CD14-positive monocyte (primary cell): ENCODE measurements at places on chromosomes 1 and 21.

GRCh38 chr1:1034439-1034781, 14.5 kb downstream of the AGRN start:
- DNase-seq: no peak

DNA sequence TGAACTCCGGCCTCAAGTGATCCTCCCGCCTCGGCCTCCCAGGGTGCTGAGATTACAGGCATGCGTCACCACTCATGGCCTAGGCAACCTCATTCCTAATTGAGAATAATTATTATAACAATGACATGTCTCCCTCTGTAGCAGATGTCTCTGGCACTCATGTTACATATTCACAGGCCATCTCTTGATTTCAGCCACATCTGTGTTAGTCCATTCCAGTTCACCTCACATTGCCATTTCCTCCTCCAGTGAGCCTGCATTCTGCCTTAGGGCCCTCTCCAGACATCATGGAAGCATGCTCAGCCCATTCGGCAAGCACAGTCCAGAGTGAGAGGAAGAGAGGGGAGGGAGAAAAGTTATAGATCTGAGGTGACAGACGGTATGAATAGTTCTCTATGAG, 32.5 kb downstream of the CDKN2C start:
- no peak for DNase-seq

DNA sequence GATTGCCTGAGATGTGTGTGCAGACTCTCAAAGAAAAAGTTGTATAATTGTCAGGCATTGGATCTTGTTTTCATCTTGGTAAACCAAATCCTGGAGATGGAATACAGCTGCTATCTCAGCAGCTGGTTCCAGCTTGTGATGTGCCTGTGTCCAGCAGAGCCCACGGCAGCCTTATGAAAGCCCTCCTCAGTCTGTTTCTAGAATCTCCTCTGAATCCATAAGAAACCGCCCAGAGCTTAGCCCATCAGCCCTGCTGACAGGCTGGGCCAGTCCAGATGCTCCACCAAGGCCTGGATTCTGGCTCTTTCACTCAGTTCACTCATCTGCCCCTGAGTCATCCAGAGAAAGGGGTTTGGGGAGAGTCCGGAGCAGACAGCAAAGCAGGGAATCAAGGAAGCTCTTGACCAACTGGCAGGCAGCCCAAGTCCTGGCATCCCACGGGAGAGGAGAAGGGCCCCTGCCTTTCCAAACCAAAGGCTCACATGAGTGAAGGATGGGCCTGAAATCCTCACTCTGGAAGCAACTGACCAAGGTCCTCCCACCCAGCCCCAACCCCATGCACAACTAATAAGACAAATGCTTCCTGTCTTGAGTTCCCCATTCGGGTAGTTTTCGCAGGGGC, 45.7 kb downstream of the NAV1 start:
- peak; percentile 49 for DNase-seq

GRCh38 chr1:51336004-51336403, 5.6 kb upstream of the TTC39A start:
- no peak for DNase-seq

DNA sequence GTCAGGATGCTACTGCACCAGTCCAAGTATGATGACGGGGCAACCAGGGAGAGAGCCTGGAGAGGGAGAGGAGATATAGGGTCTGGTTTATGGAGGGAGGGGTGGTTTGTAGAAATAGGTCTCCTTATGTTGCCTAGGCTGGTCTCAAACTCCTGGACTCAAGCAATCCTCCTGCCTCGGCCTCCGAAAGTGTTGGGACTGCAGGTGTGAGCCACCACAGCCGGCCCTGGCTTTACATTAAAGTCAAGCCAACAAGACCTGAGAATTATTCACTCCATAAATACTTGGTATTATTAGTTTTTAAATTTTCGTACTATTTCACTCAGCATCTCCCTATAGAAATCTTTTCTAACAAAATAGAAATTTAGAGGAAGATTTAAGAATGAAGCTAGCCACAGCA, 86.8 kb downstream of the MATN1 start:
- no peak for DNase-seq

DNA sequence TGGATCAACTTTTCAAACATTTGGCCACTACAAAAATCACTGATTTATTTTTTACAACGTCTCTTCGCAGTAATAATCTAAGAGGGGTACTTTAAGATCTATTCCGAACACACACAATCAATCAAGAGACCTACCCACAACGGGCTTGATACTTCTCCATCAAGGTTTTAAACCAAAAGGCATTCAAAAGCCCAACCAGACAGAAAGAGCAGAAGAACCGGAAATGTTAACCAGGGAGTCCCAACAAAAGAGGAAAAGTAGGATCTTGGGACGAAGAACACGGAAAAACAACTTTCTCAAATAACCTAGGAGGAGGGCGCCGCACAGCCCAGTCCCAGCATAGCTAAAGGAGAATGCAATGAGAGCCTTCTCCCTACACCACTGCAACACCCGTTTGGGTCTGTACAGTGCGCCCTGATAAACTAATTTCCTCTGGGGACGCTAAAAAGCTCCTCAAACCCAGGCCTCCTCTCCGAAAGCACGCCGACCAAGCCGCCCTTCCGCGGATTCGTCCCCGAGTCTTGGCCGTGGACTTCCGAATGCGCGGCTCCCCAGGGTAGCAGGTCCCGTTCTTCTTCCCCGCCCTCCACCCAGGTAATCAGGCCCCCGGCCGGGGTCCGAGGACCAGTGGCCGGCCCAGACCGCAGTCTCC, 623 bp downstream of the RPL22 start:
- DNase-seq: no peak

- DNase-seq: no peak
Measured at GRCh38 chr1:15191770-15192169, 38.2 kb downstream of the TMEM51 start.

DNA sequence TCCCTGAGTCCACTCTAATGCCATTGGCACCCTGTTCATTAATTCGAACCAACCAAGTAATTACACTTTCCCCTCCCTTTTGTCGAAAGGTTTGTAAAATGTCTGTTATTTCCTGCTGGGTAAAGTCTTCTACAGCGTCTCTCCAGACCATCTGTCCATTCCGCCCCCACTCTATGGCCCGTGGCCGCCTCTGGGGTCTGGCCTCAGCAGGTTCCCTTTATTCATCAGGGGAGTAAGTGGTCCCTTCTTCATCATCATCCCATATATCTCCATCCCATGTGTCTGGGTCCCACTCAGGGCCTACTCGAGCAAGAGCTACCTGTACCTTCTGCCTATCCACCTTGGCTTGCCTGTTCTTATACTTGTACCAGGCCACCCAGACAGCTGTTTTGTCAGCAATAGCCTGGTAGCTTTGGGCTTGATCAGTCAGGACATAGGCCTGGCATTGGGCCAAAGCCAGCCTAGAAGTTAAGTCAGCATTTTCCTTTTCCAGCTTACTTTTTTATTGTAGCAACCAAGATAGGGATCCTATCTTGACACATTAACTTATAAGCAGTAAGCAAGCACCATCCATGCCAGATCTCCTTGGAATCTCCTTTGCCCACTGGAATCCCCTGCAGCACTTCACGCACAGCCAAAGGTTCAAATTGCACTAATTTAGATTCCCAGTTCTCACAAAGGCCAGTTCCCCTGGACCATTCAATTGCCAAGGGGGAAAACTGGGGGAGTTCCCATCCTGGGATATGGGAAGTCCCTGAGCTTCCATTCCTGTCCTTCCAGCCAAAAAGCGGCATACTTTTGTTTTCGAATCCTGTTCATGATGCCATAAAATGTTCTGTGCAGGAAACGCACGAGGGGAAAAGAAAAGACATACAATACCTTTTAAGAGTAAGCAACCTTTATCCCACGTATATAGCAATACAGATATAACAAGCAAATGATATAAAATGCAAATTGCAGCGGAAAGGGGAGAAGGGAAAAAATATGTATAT, 6.6 kb upstream of the STUM start:
- DNase-seq: no peak

DNA sequence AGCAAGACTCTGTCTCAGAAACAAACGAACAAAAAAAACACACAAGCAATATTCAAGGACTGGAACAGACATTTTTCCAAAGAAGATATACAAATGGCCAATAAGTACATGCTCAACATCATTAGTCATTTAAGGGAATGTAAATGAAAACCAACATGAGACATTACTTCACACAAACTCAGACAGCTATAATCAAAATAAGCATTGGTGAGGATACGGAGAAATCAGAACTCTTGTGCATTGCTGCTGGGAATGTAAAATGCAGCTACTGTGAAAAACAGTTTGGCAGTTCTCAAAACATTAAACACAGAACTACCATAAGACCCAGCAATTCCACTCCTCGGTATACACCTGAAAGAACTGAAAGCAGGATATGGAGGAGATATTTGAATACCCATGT, 15.4 kb downstream of the NOL9 start:
- no peak for DNase-seq

GRCh38 chr1:178743801-178744200, 18.8 kb downstream of the RALGPS2 start:
- DNase-seq: no peak

DNA sequence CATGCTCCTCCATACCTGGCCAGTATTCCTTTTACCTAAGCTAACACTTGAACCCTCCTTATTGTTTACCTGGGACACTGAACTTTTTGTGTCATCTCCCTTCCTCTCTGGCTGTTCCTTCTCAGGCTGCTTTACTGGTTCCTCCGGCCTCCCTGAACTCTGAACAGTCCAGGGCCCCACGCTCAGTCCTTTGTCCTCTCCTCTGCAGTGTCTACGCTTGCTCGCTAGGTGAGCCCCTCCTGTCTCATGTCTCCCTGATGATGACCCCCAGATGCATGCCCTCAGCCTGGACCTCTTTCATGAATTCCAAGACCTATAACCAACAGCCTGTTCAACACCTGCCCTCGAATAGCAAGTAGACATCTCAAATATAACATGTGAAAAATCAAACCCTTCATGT, 108.4 kb upstream of the COA6 start:
- DNase-seq: no peak

GRCh38 chr21:45545691-45546531, 3.7 kb upstream of the SLC19A1 start:
- DNase-seq: no peak

- DNase-seq: no peak
Measured at GRCh38 chr1:117562581-117563491, 43.0 kb upstream of the TENT5C start.

- DNase-seq: no peak
Measured at GRCh38 chr1:205236951-205237475, 9.3 kb downstream of the TMCC2 start.

DNA sequence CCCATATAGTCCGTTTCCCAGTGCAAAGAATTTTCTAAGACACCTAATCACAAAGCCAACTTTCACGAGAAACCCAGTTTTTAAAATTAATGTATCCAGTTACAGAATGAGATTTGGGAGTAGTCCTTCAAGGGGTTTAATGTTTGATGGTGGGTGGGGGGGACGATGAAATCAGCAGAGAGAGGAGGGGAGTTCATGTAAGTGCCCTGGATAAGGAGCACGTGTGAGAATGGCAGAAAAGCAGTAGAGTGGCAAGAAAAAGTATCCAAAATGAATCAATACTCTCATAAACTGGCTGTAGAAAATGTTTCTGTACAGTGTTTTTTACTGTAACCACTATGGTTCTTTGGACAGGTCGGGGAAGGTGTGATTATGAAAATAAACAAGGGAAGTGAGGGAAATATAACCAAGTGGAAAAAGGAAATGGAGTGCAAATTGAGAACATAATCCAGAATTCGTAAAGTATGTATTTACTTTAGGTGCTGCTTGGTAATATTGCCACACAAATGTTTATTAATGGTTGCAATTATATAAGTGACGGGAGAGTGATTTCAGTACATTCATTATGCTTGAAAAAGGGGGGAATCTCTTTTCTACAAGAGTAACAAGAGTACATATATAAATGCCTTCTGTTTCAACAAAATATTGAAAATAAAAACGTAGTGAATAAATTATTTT, 118.7 kb upstream of the RRP15 start:
- DNase-seq: no peak

DNA sequence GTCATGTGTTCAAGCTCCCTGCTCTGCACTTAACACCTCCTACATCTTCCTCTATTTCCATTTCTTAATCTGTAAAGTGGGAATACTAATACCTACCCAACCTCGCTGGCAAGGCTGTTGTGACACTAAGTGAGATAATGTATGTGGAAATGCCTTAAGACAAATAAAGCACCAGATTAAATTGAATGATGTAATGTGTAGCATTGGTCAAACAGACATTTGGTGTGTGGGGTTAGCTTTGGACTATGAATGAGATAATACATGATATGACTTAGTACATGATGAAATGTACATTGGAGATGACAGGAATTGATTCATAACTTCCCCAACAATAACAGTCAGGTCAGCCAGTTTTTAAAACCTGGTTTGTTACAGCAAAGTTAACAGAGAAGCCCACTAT, 5.2 kb downstream of the AMPD1 start:
- no peak for DNase-seq

DNA sequence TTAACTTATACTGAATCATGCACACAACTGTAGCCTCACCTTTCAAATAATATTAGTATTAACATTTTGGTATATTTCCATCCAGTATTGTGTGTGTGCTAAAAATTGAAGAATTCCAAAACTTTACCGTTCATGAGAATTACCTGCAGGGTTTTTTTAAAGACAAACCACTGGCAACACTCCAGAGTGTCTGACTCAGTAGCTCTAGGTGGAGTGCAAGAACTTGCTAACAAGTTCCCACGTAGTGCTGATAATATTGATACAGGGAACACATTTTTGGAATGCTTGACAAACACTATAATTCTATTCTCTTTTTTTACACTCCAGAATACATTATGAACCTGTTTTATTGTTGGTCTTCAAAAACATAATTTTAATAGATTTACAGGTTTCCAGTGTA, 27.7 kb upstream of the SLC5A9 start:
- no peak for DNase-seq

GRCh38 chr1:31707711-31708110, 3.9 kb upstream of the COL16A1 start:
- DNase-seq: peak; percentile 8

GRCh38 chr1:30895944-30896660, 12.5 kb downstream of the SDC3 start:
- DNase-seq: no peak

DNA sequence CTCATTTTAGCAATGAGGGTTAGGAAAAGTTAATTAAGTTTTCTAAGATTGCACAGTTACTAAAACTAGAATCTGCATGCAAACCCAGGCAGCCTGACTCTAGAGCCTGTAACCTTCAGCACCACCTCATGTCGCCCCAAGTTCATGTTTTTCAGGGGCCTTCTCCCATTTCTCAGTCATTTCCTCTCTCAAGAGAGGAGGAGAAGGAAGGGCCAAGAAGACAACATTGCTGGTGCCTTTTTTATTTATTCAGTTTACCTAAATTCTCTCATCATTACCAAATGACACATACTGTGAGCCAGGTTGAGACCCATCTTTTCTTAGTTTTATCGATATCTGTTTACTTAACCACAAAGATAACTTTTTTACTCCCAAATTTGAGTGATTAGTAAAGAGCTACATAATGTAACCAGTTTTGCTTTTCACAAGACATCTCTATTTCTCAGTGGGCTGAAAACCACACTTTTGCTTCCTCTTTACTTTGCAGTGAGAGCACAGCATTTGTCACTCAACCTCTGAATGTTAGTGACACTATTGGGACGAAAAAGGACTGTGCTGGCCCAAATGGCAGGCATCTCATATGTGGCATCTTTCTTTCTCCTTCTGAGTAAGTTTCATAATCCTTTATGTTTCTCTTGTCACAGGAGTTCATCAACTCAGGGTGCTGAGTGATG, at the start of gene CD101:
TSS of gene CD101 (plus strand) at position 507 of the 674 bp plus-strand sequence. CDS start at position 565, 58 bp downstream.
- peak; percentile 80 for DNase-seq

- DNase-seq: no peak
Measured at GRCh38 chr1:155105604-155106011, 22.1 kb upstream of the EFNA1 start.
